ENCODE measurements at places on chromosomes 1 and 21.

DNA sequence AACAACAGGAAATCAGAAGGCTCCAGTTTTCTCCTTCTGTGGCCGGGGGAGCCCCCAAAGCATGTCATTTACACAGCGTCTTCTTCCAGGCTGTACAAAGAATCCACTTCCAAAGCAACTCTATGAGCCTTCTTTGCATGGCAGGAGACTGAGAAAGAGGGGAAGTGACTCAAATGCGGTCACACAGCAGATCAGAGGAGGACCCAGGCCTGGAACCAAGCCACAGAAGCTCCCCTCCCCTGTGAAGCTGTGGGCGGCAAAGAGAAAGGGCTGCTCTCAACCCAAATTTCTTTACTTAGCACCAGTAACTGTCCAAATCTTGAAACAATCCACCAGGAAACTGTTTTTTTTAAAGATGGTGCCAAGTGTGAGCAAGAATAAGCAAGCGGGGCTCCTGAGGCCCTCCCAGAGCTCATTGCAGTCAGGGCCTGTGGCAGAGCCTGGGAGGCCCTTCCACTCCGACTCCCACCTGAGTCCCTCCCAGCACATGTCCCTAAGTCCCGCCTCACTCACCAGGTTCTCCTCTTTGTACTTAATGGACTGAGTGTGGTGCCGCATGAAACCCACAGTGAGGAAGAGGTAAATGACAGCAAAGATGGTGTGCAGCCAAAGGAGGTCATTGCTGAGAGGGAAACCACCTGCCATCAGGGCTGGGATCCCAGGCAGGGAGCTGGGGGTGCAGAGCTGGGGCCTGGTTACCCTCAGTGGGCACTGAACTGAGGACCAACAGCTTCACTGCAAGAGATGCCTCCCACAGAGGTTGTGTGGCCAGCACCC lies 15.9 kb downstream of the TMEM63A start:
- DNase-seq: peak; percentile 55

GRCh38 chr1:9079988-9080704 lies 10.7 kb upstream of the SLC2A5 start:
- no peak for DNase-seq

GRCh38 chr1:1547476-1547875 lies 7.1 kb upstream of the TMEM240 start:
- no peak for DNase-seq

- DNase-seq: no peak
These were observed 17.5 kb upstream of the ETV3 start for GRCh38 chr1:157155658-157156057.

GRCh38 chr1:168297019-168297730 lies 16.5 kb downstream of the TBX19 start:
- no peak for DNase-seq

DNA sequence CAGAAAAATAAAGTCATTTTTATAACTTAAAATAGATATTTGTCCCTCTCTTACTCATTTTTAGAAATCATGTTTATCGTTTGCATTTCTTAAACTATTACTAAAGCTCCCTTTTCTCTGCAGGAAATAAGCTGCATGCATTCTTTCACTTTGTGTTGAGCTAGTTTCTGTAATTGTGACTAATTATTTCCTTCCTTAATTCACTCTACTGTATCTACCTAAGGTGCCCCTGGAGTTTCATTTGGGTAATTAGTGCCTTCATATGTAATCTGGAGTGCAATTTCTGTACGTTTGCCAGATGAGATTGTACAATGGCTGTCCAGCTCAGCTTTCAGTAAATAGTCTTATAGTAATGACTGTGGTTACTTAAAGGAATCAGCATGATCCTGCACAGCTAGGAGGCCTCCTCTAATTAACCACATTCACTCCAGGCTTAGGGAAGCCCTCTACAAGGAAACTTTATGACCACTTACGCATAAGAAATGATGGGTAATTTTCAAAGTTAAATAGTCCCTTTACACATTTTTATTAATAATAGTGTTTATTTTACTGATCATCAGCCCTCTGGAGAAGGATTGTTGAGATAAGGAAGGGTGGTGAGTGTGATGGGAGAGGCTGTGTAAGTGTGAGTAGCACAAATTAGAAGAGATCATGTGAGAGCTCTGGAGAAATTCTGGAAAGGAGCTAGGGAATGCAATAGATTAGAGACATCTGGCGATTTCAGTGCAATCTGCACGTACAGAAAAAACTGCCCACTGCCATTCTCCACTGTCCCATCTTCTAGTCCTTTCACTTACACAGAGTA lies 86.8 kb downstream of the LRRC8C start:
- DNase-seq: no peak

- DNase-seq: no peak
These were observed 681.2 kb downstream of the PLPP3 start for GRCh38 chr1:55898181-55898580.

DNA sequence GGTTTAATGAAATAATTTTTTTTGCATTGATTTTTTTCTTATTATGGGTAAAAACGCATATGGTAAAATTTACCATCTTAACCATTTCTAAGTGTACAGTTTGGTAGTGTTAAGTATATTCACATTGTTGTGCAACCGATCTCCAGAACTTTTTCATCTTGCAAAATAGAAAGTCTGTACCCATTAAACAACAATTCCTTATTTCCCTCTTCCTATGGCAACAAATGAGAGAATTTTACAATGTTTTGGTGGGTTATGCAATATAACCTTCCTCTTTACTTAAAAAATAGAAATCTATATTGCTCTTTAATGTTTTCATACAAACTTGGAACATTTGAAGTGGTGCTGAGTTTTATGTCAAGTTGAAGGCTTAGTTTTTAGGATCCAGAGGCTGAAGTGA lies 26.6 kb downstream of the MAP3K7CL start:
- no peak for DNase-seq

DNA sequence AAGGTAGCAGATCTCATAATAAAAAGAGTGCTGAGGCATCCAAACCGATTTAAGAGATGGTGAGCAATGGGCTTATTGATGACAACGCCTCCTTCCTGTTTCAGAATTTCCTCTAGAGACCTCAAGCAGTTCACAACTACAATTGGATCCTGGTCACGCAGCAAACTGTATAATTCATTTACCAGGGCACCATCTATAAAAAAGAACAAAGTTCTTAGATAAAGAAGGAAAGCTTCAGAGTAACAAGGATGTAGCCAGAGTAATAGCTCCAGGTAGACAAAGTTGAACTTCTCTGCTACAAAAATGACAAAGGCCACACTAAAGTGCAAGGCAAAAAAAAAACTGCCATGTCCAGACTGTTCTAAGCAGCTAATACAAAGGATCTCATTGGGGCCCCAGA lies 3.4 kb downstream of the AP4B1 start:
- DNase-seq: no peak

DNA sequence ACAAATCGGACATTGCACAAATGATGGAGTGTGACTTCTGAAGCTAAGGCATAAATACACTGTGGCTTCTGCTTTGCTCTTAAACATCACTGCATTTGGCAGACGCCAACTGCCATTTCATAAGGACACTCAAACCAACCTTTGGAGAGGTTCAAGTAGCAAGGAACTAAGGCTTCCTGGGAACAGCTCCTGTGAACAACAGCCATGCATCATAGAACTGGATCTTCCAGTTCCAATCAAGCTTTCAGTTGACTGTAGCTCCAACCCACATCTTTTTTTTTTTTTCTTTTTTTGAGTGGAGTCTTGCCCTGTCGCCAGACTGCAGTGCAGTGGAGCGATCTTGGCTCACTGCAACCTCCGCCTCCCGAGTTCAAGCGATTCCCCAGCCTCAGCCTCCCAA lies 10.7 kb upstream of the HUNK start:
- DNase-seq: no peak

GRCh38 chr1:107140703-107141490 lies at the start of gene NTNG1:
Gene NTNG1, plus strand, starts transcription at chr1:107141039.
- no peak for DNase-seq

GRCh38 chr1:157992031-157992832 lies 1.2 kb upstream of the KIRREL1 start:
- peak; percentile 31 for DNase-seq

- no peak for DNase-seq
These were observed 10.1 kb upstream of the ABCA4 start for GRCh38 chr1:94130851-94131595.

DNA sequence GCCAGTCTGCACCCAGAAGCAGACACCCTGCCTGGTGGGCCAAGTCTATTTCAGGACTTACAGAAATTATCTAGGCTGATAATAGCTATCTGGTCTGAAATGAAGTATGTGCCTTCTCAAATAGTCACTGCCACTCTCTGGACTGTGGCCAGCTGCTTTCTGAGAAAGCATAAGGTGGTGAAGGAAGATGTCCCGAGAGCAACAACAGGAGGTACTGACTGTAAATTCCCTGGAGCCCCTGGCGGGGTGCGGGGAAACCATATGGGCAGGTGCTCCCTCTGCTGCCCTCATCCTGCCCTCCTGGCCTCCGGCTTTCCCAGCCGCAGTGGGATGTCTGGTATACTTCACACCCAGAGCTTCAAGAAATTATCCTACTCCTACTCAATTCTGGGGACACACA lies 86.8 kb downstream of the TGFBR3 start:
- DNase-seq: no peak

- no peak for DNase-seq
These were observed 464.5 kb downstream of the USP25 start for GRCh38 chr21:16194095-16194787.

GRCh38 chr1:21249940-21250493 lies 40.2 kb downstream of the ECE1 start:
- no peak for DNase-seq

DNA sequence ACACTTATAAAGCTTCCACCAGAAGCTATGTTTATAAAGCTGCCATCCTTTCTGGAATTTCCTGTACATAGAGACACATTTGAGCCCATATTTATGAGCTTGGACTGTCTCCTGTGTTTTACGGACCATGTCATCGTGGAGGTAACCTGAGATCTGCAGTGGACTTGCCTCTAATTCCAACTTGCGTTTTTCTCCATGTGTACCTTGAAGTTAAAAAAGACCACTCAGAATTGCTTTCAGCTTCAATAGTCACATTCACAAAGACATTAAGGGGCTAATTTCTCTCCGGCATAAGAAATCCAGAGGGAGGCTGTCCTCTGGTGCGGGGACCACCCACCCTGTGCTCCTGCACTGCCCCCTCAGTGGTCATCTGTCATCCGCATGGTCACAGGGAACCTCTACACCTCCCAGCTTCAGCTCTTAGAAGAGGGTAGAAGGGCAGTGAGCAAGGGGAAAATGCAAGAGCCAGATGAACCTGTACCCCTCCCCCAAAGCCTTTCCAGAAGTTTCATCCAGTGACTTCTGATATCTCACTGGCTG lies 521.4 kb upstream of the CAMK1G start:
- DNase-seq: no peak

DNA sequence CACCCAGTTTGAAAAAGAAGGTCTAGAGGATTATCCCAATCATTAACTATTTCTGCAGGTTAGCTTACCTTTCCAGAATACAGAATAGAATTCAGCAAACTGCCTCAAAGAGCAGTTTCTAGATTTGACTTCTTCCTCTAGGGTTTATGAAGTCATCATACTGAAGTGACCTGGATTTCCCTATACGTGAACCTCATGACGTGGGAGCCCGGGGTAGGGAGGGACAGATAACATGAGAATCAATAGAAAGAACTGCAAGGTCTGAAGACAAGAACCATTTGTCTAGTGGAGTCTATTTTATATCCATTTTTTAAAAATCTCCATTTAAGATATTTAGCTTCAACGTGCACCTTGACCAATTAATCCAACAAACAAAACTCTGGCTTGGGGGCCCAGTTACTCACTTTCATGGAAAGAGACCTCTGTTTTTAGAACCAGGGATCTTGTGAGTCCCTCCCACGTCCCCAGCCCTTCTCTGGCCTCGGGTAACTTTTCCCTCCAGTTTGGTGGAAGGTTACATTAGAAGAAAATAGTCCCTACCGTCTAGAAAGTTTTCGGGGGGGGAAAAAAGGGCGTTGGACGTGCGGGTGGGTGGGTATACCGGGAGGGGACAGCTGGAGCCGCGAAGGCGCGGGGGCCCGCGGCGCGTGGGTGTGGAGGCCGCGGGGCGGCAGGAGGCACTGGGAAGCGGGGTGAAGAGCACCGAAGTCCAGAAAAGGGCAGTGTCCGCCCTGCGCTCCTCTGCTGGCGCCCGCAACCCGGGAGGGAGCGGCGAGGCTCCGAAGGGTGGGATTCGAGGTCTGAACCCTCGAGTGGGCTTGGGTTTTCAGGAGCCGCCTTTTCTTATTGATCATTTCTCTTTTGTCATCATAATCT lies 13.8 kb upstream of the POGZ start:
- no peak for DNase-seq

GRCh38 chr1:921011-921837 lies 2.5 kb upstream of the SAMD11 start:
- DNase-seq: no peak

- no peak for DNase-seq
These were observed 4.1 kb downstream of the KRTAP21-3 start for GRCh38 chr21:30714456-30714855.

- DNase-seq: no peak
These were observed 284.6 kb upstream of the KAZN start for GRCh38 chr1:14313731-14314431.

DNA sequence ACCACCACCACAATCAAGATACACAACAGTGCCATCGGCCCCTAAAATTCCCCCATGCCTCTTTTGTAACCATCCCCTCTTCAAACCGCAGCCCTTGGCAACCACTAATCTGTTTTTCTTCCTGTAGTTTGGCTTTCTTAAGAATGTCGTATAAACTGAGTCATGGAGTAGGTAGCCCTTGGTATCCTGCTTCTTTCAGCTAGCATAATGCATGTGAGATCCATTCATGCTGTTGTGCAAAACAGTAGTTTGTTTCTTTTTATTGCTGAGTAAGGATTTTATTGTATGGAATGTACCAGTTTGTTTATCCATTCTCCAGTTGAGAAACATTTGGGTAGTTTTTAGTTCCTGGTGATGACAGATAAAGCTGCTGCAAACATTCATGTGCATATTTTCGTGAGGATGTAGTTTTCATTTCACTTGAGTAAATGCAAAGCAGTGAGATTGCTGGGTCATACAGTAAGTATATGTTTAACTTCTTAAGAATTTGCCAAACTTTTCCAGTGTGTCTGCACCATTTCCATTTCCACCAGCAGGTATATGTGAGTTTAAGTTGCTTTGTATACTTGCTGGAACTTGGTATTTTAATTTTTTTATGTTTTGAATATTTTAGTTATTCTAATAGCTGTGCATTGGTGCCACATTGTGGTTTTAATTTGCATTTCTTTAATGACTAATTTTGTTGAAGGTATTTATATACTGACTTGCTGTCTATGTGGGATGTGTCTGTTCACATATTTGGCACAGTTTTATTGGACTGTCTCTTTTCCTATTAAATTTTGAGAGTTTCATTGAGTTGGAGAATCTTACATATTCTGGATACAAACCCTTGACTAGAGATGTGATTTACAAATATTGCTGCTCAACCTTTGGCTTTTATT lies 148.4 kb upstream of the MAP1LC3C start:
- no peak for DNase-seq

GRCh38 chr1:98205291-98206017 lies 284.6 kb upstream of the DPYD start:
- no peak for DNase-seq

- no peak for DNase-seq
These were observed 38.4 kb downstream of the ROR1 start for GRCh38 chr1:63812071-63812700.
